Small intestine (tissue), 16 donors: ENCODE measurements at places on chromosomes 6 and 20. TPM values are rescaled to one million over a fixed set of nuclear protein-coding genes. Genes with fewer than 3 reads are reported as not detected.

GRCh38 chr20:35465976-35466375, 10.6 kb downstream of the CEP250 start:
- no peak for DNase-seq

DNA sequence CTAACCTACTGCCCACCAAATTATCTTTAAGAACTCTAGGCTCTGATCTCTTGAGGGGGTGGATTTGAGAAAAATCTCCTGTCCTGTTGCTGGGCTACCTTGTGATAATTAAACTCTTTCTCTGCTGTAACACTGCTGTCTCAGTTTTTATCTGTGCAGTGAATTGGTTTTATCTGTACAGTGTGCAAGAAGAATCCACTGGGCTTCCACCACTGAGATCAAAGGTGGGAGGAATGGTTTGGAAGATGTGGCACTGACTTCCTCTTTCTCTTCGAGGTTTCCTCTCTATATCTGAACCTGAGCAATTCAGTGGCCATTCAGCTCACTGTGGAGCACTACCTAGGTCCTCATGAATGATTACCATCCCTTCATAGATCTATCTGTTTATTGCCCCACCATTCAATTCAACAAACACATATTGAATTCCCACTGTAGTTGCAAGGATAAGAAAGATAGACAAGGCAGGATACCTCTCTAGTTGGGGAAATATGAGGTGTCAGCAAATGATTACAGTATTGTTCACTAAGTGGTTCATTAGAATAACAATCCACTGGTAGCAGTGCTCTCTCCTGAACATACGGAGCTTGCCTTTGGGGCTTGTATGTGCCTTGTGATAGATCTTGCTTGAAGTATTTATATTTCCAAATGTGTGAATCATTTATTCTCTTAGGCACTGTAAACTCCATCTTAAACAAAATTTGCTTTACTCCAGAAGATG, 172.1 kb upstream of the ARG1 start:
- DNase-seq: no peak

DNA sequence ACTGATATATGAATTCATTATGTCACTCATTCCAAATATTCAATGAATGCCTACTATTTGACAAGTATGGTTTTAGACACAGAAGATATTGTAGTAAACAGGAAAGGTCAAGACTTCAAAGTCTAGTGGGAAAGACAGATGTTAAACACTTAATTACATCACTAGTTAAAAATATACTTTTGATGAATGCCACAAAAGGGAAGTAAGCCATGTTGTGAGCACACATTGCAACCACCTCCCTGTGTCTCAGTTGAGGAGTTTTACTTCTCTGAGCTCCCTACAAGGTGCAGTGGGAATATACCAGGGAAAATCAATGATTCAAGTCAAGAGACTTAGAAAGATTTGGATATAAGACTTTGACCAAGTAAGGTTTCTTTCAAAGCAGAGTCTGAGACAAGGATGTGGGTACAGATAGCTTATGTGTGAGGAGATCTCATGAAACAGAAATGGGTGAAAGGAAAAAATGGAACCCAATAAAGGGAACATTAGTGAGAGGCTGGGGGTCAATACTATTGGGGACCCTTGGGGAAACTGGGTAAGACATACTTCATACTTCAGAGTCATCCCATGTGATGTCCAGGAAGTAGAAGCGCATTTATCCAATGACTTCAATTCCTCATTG, 503.7 kb downstream of the KIF16B start:
- DNase-seq: no peak

- no peak for DNase-seq
These were observed 6.7 kb downstream of the MAFB start for GRCh38 chr20:40682104-40682981.

DNA sequence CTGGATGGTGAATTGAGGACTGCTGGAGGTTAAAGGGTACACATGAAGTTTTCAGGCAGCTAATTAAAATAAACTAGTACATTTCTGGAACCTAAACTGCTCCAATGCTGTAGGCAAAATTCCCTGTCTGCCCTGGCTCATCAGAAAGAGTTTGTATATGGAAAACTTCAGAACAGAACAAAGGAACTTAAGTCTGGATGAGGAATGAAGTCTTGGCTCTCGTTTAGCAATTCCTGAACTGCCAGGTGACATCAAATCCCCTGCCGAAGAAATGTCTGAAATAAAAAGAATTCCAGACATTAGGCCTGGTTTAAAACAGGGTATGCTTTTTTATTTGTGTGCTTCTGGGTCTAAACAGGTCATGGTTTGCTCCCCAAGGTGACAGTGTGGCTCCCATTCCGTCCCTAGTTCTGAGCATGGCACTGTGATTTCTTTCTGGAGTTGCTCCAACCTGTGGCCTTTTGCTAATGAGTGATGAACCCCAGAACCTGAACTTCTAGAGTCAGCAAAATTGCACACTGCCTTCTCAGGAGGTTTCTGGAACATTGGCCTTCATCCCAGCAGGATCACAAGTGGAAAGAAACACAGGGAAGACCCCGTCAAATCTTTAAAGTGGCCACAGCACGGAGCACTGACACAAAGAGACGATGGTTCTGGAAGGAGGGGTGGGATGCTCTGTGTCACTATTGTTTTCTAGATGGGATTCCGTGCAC, 129.4 kb upstream of the NAA20 start:
- peak; percentile 50 for DNase-seq

- no peak for DNase-seq
These were observed 142.6 kb upstream of the HMGN3 start for GRCh38 chr6:79377047-79377446.

DNA sequence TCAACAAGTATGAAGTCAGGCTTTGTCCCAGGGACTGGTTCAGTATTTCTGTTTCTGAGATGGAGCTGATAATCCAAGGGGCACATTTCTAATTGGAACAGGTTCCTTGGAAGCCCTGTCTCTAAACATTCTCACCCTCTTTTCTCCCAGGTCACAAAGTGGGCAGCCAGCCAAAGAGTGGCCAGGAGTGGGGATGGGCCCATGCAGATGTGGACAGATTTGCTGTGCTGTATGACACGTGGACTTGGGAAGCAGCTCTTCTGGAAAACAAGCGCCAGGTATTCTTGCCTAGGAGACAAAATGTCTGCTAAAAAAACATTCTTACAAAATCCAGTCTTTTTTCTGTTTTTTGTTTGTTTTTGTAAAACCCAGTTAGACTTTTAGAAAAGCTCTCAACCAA, 140.2 kb downstream of the CD164 start:
- no peak for DNase-seq

GRCh38 chr6:164037171-164037870, 622.8 kb downstream of the QKI start:
- no peak for DNase-seq

GRCh38 chr6:90136837-90137568, 159.6 kb downstream of the BACH2 start:
- DNase-seq: no peak

- DNase-seq: no peak
These were observed 52.9 kb upstream of the BTN3A2 start for GRCh38 chr6:26312096-26312463.

GRCh38 chr6:122381494-122382265, 17.8 kb upstream of the HSF2 start:
- DNase-seq: peak; percentile 68

- DNase-seq: no peak
These were observed 151.4 kb downstream of the PHF3 start for GRCh38 chr6:63787021-63787420.

DNA sequence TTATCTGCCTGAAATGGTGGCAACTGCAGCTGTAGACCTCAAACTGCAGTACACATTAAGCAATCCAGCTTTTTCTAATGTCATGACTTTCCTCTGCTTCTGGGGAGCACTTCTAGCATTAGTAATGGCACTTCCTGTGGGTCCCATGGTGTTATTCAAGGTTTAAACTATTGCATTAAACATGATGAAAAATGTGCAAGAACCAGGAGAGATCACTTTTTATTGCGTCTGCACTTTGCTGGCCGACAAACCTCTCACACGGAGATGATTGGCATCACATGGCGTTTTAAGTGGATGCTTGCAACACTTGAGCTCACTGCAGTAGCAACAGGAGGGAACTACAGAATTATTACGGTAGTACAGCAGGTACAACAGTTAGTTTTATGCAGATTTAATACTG, 148.4 kb downstream of the HIVEP2 start:
- DNase-seq: no peak

CEP85L gene
- 0.27 TPM for polyA plus RNA-seq

SLC39A7 gene
- 38.9 TPM for polyA plus RNA-seq

MUC21 gene
- 0.89 TPM for polyA plus RNA-seq

PKIB gene
- 80.5 TPM for polyA plus RNA-seq

EXOC2 gene
- polyA plus RNA-seq: 14.1 TPM

NFATC2 gene
- 19.4 TPM for polyA plus RNA-seq

SLC16A10 gene
- polyA plus RNA-seq: 4.6 TPM

MRPS26 gene
- 58.4 TPM for polyA plus RNA-seq

NKX2-2 gene
- polyA plus RNA-seq: 1.1 TPM

JPH2 gene
- polyA plus RNA-seq: 0.22 TPM

IMPG1 gene
- polyA plus RNA-seq: not detected
